ENCODE measurements at places on chromosomes 12 and 14.

- DNase-seq: no peak
Measured at GRCh38 chr12:102294568-102294967, 96.9 kb upstream of the PMCH start.

GRCh38 chr12:25855716-25856115 is 102.8 kb upstream of the RASSF8 start:
- DNase-seq: no peak

GRCh38 chr12:69161829-69162228 is 77.5 kb upstream of the CPSF6 start:
- DNase-seq: no peak

DNA sequence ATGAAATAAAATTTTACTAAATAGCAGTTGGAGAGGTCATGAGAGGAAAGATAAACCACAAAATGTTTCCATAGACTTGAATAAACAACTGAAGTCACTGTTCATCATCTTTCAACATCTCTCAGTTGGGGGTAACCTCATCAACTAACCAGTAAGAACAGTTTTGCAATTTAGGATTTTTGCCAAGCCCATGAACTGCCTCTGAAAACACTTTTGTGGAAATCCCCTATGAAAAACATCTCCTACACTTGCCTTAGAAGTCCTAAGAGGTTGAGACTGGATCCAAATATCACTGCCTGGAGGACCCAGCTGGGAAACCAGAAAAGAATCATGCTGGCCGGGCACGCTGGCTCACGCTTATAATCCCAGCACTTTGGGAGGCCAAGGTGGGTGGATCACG is 273.1 kb downstream of the C12orf50 start:
- DNase-seq: no peak

- no peak for DNase-seq
Measured at GRCh38 chr14:104688505-104689108, 811 bp upstream of the INF2 start.

Measured in HL-60 (cell line).